ENCODE measurements at places on chromosomes 5 and 9.

- no peak for DNase-seq
Measured at GRCh38 chr5:180093651-180094382, 22.3 kb upstream of the RNF130 start.

DNA sequence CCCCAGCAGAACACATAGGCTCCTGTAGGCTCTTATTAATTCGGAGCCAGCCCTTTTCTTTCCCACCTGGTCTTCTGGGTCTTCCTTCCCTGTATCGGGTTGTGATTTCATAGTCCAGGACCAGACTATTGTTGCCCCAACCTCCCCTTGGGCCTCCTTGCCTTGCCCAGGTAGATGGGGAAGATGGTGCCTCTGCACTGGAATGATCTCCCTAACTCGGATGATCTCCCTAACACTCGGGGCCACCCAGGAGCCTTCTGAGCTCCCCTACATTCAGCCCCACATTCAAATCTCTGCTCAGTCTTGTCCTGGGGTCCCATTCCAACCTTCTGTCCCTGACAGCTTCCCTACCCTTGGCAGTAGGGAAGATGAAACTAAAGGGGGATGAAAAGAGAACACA is 2.7 kb upstream of the IRF1 start:
- no peak for DNase-seq

- no peak for DNase-seq
Measured at GRCh38 chr5:173333925-173334661, 5.9 kb upstream of the STC2 start.

DNA sequence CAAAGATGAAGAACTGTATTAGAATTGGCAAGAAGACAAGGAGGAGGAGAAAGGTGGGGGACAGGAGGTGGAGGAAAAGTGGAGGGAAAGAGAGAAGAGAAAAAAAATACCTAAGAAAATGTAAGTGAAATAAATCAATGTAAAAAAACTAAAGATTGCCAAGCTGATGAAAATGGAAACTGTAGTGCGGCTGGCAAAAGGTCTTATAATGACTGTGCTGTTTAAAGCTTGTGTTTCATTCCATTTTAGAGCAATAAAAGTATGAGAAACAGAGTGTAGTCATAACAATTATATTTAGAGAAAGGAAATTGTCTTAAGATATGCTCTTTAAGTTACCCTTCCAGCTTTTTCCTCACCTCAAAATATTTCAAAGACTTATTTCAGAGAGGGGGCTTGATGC is 670.5 kb upstream of the SEMA6A start:
- DNase-seq: no peak

- DNase-seq: no peak
Measured at GRCh38 chr5:126888175-126888574, 111.2 kb downstream of the LMNB1 start.

DNA sequence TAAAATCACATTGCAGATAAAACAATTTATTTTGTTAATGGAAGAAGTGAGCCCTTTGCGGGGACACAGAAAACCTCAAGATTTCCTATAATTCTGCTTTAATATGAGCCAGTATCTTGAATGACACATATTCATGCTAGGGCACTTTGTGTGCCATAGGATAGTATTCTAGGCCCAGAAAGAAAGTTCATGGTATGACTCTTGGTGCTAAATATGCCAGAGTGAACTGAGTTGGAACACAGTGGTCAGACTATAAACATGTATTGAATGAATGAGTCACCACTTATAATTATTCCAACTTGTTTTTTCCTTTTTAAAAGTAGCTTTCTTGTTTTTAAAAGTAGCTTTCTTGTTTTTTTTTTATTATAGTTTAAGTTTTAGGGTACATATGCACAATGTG is 46.0 kb downstream of the ADAMTS19 start:
- no peak for DNase-seq

DNA sequence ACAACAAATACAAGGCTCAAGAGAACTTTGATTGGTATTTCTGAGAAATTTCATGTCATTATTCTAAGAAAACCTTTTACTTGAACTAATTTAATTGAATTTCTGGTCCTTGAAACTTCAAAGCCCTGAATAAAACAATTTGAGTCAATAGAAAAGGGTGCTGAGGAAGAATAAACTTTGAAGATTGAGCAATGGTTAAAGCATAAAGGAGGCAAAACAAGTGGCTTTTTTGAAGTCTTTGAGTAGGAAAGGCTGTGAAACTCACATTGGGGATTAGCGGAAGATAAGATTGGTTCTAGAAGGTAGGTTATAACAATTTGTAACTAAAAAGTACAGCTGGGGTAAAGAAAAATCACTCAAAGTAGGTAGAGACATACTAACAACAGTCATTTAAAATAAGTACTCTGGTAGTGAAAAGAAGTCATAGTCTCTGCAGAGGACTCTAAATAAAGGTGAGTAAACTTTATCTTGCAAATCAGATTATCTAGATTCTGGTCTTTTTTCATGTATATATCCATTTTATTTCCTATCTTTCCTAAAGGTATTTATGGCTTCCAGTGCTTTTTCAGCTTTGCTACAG is 6.4 kb upstream of the PLPP1 start:
- no peak for DNase-seq

GRCh38 chr5:173317852-173318251 is 10.4 kb downstream of the STC2 start:
- DNase-seq: no peak

GRCh38 chr5:3751846-3752245 is 156.2 kb downstream of the IRX1 start:
- DNase-seq: no peak

DNA sequence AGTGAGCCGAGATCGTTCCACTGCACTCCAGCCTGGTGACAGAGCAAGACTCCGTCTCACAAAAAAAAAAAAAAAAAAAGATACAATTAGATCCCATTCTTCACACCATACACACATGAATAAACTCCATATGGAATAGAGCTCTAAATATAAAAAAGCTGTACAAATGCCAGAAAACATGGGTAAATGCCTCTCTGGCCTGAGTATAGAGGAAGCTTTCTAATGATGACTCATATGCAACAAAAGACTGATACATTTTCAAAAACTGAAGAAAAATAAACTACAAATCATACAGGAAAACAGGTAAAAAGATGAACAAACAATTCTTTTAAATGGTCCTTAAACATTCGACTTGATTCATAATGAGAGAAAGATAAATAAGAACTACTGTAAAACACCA is 8.6 kb downstream of the ZFP62 start:
- no peak for DNase-seq

- DNase-seq: no peak
Measured at GRCh38 chr9:6052293-6052919, 37.0 kb upstream of the RANBP6 start.

DNA sequence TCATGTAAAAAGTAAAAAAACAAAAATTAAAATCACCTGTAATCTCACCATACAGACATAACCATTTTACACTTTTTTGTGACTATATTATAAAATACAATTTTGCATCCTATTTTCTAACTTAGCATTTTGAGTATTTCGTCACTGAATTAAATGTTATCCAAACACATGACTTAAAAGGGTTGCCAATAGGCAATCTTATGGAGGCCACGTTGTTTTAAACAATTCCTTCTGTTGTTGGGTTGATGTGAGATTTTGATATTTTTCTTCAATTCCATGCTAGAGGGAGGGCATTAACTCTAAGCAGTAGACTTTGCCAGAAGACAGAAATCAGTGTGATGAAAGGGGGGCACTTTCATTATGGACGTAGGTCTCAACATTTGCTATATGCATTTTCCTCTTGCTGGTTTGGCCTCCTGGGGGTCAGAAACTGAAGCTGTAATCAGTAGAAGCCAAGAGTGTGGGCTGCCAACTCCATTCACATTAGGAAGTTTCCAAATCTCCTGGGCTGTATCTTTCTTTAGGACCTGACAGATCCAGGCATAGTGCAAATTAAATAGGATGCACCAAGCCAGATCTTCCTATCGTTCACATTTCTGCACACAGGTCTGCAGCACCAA is 614.2 kb upstream of the CLINT1 start:
- no peak for DNase-seq

- DNase-seq: no peak
Measured at GRCh38 chr9:70789086-70789485, 332.3 kb downstream of the TRPM3 start.

DNA sequence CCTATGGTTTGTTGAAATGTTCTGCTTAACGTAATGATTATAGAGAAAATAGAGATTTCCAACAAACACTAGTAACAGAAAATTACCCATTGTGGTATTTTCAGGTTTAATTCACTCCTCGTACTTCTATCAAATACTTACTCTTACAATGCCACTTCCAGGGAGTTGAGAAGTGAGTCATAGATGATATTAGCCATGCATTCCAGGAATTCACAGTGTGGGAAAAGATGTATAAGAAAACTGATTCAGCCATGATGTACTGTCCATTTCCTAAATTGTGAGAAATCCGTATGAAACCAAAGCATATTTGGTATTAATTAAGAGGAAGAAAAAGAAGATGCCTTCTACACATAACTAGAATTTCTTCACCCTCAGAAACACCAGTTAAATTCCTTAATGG is 1854.6 kb upstream of the WWC1 start:
- DNase-seq: no peak

DNA sequence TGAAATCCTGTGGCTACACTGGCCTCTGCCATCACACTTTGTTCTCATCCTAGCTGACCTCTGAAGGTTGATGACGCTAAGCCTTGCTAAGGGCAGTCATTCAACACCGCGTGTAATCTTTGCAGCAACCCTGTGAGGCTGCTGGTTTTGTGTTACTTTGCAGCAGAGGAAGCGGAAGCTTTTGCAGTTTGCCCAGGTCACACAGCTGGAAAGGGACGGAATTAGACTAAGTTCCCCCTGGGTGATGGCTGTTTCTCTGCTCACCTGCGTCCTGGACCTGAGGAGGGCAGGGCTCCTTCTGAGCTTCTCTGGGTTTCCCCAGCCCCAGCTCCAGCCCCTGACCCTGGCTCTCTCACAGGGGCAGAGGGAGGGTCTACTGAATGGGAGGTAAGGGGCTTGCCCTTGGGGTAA is 7.3 kb upstream of the SLC25A51 start:
- no peak for DNase-seq

DNA sequence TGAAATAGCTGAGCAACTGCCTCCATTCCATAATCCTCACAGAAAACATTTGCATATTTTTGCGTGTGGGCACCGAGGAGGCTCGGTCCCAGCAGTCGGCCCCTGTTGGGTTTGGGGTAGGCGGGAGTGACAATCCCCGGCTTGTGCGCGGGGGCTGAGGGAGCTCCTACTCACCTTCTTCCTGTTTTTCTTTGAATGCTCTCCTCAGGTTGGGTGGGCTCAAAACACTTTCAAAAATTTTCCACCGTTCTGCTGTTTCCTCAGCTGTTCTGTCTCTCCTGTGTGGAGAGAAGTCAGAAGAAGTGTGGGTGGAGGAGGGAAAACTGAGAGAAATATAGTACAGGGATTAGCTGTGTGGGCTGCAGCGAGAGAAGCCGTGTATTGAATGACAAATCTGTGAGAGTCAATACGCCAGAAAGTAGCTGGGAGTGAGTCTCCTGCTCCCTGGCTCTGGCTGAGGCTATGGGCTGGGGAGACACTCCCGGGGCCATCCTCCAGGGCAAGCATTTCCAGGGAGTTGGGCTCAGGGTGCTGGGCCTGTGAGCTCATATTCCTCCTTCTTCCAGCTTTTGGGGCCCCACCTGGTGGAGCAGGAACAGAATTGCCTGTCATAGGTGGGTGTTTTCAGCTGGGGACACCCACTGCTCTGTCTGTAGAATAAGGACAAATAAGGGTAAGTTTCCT is 84.7 kb downstream of the CMYA5 start:
- DNase-seq: peak; percentile 46

- DNase-seq: no peak
Measured at GRCh38 chr9:113999256-114000062, 78.6 kb downstream of the AMBP start.

DNA sequence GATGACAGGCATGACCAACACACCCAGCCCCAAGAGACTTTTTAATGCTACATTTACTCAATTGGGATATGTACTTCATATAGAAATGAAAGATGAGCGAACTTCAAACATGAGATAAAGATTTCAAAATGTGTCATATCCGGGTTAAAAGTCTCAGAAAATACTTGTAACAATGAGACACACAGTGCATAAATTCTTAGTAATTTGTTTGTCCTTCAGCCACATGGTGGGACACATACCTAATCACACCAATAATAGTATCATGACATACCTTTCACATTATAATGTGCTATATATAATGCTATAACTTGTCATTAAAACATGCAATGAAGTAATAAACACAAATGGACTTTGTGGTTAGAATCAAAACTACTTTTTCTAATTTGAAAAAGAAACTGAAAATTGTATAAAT is 204.7 kb upstream of the RFX3 start:
- no peak for DNase-seq

DNA sequence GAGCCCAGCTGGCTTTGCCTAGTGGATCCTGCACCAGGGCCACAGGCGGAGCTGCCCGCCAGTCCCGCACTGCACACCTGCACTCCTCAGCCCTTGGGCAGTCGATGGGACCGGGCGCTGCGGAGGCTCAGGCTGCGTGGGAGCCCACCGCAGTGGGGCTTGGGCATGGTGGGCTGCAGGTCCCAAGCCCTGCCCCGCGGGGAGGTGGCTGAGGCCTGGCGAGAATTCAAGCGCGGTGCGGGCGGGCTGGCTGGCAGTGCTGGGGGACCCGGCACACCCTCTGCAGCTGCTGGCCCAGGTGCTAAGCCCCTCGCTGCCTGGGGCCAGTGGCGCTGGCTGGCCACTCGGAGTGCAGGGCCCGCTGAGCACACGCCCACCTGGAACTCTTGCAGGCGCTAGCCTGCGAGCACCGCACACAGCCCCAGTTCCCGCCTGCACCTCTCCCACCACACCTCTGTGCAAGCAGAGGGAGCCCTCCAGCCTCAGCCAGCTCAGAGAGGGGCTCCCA is 125.7 kb upstream of the OTULINL start:
- DNase-seq: no peak

- no peak for DNase-seq
Measured at GRCh38 chr9:94056442-94056974, 27.8 kb upstream of the PTPDC1 start.

GRCh38 chr5:111655169-111655924 is 101.6 kb downstream of the NREP start:
- DNase-seq: no peak

DNA sequence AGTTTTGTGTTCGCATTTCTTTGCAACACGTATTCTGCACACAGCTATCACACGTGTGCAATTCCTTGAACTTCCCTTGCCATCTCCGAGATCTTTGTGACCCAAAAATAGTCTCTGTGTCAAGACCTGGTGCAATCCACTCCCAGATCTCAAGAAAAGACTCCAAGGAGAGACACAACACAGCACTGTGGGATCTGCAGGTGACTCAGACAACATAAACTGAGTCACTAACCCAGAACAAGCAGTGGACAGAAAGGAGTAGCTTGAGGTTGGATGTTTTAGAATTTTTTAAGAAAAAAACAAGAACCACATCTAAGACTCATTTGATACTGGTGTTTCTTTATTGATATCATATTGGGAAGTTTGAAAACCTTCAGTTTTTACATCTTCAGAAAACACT is 396.9 kb downstream of the AGTPBP1 start:
- DNase-seq: no peak

- DNase-seq: no peak
Measured at GRCh38 chr9:6965566-6965965, 207.8 kb downstream of the KDM4C start.
